ENCODE measurements at places on chromosomes 12 and 14.

- no peak for DNase-seq
Observed at GRCh38 chr14:68624541-68625220, 168.2 kb downstream of the ZFP36L1 start.

DNA sequence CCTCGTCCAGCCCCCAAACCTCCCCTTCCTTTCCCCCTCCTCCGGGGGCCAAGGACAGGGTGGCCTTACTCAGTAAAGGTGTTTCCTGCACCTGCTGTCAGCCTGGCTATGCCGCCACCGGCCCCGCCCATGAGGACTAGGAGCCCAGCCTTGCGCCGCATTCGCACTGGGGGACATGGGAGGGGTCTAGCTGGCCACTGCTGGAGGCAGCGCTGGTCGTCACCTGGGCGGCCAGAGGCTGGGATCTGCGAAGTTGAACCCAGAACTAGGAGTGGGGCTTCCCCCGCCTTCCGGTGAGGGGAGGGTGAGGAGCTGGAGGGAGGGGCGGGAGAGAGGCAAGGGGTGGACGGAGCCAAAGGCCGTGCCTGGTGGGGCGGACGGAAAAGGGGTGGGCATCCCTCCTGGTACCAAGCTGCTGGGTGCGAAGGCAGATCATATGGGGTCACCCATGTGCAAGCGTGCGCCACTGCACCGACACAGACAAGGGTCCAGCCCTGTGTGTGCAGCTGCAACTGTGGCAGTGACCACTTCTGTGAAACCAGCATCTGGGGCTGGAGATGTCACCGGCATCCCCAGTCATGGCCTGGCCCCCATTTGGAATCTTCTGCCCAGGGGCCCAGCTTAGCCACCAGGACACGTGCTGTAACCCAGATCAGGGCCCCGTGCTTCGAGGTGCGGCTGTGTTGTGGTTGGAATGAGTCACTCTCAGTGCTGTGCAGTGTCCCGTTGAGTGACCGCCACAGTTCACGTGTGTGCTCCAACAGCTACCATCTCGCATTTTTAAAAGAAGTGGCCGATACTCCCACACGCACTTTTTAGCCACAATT lies 8.5 kb downstream of the AMN start:
- no peak for DNase-seq

DNA sequence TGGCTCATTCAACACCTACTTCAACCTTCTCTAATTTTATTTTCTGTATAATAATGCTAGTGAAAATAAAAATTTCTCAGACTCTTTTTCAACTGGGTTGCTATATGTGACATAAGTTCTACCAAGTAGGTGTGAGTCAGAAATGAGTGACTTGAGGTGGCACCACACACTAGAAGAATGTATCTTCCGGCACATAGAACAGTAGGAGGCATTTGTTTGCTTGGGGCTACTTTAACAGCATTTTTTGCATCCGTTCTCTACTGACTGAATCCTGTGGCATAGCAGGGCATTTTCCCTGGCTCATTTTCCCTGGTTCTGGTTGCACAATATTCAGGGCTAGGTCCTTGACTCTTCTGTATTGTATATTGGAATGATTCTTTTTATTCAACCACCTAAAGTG lies 194.0 kb upstream of the SLC16A7 start:
- no peak for DNase-seq

DNA sequence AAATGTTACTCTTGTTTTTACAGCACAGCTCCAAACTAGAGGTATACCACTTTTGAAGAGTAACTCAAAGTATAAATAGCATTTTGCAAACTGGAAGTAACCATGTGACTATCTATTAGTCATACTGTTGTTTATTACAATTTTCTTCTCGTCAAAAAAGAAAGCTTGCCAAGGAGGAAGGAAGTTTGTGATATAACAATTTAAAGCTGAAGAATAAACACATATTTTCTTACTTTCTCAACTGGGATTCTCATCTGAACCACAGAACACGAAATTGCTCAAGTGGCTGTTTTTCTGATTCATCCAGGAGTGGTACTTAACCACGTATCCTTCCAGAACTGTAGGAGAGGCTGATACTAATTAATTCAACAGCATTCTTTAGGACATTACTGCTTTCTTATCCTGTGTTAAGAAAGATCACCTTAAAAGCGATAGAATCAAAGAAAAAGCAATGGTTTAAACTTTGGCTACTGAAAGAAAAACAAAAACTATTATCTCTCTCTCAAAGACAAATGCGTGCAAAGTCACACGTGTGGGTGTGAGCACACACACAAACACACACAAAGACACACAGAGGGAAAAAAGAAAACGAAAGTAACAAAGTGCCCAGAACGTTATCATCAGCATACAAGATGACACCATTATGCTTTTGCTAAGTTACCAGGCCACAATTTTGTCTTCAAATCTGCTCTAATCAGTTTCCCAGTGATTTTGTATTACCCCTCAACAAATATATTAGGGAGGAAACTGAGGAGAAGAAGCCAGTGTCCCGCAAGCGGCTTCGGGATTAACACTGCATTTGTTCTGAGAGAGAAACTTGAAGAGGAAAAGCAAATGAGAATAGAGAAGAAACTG lies at the start of gene CLEC2B:
TSS of gene CLEC2B (minus strand) at position 48 of the 855 bp plus-strand sequence.
- DNase-seq = no peak

DNA sequence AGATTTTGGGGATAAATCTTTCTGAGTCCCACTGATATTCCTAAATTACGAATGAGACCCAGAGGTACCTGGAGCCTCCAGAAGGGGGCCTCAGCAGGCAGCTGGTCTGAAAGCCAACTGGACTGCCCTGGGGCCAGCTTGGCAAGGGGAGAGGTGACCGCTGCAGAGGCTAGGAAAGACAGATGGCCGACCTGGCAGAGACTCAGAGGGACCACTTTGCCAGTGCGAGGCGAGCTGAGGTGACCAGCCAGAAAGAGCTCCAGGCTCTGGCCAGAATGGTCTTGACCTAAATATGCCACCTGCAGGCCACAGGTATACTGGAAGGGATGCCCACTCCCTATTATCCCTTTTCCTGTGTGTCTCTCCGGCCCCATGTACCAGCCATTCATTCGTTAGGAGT lies 256.8 kb upstream of the GARIN6 start:
- no peak for DNase-seq

DNA sequence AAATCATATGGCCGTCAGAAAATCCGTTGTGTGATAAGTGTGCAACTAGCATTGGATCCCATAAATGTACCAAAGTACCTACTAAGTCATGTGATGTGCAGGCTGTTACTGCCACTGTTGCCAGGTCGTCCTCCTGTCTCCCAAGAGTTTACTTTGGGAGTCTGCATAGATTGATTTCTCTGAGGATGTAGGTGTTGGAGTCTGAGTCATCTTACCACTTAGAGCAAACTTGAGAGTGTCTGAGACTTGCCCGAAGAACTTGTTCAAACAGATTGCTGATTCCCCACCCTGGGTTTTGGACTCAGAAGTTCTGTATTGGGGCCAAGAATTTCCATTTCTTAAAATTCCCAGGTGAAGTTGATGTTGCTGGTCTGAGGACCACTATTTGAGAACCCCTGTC lies 11.4 kb downstream of the TMX1 start:
- DNase-seq = no peak

DNA sequence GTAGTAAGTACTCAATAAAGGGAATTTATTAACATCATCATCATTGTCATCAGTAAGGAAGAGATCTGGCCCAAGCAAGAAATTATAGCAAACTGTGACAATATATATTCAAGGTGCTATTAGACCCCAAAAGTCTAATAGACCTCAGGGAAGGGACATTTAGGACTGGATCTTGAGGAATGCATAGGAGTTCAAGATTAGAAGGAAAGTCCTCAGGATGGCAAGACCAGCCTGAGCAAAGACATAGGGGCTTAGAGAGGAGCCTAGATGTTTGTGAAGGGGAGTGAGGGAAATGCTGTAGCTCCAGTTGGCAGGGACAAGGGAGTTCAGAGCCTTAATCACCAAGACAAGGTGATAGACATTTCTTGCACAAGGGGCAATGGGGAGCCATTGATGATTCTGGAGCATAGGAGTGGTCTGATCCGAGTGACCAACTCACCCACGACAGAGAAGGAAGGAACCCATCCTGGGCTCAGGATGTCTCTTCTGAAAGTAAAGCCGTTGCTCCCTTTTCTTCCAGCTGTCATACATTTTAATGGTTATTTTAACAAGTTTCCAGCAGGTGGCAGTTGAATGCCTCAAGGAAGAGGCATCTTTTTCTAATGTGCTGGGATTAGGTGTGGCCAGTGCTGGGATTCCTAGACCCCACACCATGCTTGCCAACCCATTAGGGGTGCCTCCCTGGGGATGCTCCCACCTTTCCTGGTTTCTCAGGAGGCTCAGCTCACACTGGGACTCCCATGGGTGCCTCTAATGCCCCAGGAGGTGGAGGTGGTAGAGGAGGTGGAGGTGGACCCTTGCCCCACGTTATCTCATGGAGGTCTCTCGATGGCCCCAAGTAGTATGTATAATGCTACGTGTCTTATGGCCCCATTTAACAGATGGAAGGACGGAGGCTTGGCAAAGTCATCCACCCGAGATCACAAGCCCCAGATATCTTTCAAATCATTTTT lies 37.8 kb downstream of the PHETA1 start:
- no peak for DNase-seq

GRCh38 chr14:54338696-54339317 lies 58.0 kb upstream of the CDKN3 start:
- DNase-seq = no peak

DNA sequence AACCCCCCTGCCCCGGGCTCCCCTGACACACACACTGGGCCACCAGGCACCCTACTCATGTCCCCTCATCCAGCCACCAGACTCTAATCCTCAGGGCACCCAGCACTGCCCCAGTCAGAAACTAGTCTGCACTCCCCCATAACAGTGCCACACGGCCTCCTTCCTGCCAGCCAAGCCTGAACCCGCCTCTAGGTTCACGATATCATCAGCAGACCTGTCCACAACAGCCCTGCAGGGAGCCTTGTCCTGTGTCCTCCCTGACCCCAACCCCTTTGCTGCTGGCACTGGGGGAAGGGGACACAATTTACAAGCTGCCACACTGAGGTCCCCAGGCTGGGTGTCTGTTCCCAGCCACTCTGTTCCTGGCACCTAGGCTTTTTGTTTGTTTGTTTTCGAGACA lies 33.6 kb downstream of the LTBP2 start:
- DNase-seq = no peak

Measured in T-helper 22 cell (primary cell).